Omental fat pad (tissue), 4 donors: ENCODE measurements at places on chromosomes 7 and 10. TPM values are rescaled to one million over a fixed set of nuclear protein-coding genes. Genes with fewer than 3 reads are reported as not detected.

GRCh38 chr10:132048294-132048667, 17.5 kb upstream of the JAKMIP3 start:
- no peak for DNase-seq

DNA sequence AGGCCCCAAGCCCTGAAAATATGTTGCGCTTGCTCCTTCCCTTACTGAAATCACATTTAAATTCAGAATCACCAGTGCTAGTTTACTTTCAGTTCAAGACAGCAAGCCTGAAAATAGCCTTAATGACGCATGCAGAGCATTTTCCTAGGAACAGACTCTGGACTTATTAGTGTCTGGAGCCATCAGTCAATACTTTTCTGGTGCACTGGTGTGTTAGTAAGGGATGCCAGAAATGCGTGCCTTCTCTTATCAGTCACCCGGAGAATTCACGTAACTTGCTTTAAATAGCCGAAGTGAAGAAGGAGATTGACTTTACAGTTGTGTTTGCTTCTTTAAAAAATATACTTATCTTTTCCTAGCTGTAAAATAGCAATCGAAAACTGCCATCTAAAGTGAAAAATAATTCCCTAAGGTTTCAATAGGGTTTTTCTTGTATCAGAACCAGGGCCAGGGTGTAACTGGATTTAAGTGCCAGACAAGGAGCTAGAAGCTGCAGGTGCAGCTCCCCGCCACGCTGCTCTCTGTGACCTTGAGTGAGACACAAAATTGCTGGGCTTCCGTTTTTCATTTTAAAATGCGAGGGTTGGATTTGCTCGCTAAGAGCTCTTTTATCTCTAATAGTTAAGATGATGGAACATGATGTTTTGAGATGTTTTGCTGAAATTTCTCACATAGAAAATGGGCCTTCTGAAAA, 177.8 kb downstream of the NSUN6 start:
- DNase-seq: no peak

GRCh38 chr7:44284216-44284615, 41.2 kb downstream of the CAMK2B start:
- DNase-seq: peak; percentile 10

DNA sequence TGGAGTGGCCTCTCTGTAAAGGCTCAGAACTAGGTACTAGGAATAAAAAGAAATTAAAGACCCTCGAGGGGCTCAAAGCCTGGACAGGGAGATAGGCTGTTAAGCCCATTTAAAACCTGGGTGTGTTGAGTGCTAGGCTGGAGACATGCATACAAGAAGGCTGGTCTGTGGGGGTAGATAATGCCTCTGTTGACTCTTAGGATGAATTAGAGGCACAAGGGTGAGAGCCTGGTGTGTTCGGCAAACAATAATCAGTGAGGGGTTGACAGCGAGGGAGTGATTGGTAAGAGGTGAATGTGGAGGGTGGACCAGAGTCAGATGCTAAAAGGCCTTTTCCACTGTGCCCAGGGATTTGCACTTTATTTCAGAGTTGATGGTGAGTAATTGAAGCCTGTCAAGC, 12.7 kb downstream of the GSTO2 start:
- DNase-seq: no peak

GRCh38 chr7:13894377-13894776, 95.1 kb downstream of the ETV1 start:
- DNase-seq: no peak

DNA sequence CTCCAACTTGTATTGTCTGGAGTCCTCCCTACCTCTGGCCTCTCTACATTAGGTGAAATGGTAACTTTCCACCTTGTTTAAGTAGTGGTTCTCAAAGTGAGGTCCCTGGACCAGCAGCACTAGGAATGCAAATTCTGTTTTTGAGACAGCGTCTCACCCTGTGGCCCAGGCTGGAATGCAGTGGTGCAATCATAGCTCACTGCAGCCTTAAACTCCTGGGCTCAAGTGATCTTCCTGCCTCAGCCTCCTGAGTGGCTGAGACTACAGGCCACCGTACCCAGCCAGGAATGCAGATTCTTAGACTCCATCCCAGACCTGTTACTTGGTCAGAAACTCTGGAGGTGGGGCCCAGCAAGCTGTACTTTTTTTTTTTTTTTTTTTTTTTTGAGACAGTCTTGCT, 6.8 kb upstream of the TBL2 start:
- DNase-seq: no peak

GRCh38 chr10:9289811-9290210, 1235.3 kb downstream of the GATA3 start:
- no peak for DNase-seq

DNA sequence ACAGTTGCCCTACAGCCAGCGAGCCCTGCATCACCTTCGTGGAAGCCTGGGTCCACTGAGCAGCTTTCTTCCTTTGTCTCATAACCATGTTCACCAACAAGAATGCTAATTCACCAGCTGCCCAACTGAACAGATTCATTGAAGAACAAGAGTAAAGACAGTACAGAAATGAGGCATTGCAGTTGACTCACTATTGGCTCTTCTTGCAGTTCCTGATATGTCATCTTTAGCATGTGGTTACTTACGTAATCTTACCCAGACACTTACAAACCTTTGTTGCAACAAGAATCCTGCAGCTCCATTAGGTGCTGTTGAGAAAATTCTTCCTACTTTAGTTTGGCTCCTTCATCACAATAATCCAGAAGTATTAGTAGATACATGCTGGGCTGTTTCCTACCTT, 174.0 kb upstream of the TPK1 start:
- DNase-seq: no peak

DNA sequence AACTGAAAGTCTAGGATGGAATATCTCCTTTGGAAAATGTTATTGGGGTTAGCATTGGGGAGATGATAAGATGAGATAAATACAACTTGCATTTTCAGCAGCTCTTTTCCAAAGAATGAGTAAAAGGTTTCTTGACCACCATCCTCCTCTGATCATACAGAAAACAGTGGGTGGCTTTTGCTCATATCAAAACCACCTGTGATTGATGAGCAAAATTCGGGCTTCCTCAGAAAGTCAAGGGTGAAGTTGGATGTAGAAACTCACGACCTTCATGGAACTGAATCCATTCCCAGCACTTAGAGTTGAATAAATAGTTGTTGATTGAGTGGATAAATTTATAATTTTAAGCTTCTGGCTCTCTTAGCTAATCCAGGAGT, 158.4 kb downstream of the DNAJB6 start:
- DNase-seq: no peak

- no peak for DNase-seq
Measured at GRCh38 chr10:71213127-71213621, 804 bp downstream of the UNC5B start.

PTN gene
- total RNA-seq: 15.0 TPM

SLC13A1 gene
- total RNA-seq: not detected

MYOZ1 gene
- 0.82 TPM for total RNA-seq

SLC26A4 gene
- 0.65 TPM for total RNA-seq

SH2D4B gene
- not detected for total RNA-seq

SEMA4G gene
- total RNA-seq: 0.72 TPM
